ENCODE measurements at places on chromosomes 6 and 20. TPM values are rescaled to one million over a fixed set of nuclear protein-coding genes. Genes with fewer than 3 reads are reported as not detected.

GRCh38 chr6:142773859-142774648 lies 170.9 kb downstream of the HIVEP2 start:
- peaks cover 37% of the 10 kb centered on the region for H3K36me3 ChIP-seq
- H3K4me1 ChIP-seq = no peaks in the 10 kb centered on the region
- no peak overlapping the region for H3K27ac ChIP-seq

Gene HCRTR2
- not detected for total RNA-seq

Gene ACTL10
- 3.4 TPM for total RNA-seq

Gene OR2H1
- total RNA-seq = not detected

Gene TPD52L1
- total RNA-seq = 5.1 TPM

DNA sequence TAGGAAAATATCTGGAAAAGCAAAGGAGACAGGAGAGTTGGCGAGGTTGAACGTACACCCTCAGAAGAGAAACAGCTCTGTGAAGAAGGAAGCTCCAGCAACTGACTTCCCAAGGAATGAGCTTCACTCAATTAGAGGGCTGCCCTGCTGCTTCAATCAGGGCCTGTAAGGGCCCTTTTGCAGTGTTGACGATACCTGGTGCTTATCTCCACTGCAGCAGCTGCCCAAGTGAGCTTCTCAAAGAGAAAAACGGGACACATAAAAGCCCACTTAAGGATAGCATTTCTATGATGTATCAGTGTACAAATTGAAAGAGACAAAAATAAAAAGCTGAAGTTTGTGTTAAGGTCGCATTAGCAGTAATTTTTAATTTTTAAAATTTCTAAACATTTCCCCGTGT lies 16.4 kb downstream of the SEC63 start:
- 0 out of 2 replicates have a peak, but pooled peaks cover 2% of the 10 kb centered on the region for H3K4me1 ChIP-seq
- no peak for DNase-seq
- H3K27me3 ChIP-seq = no peaks in the 10 kb centered on the region
- H3K36me3 ChIP-seq = no peaks in the 10 kb centered on the region
- H3K4me3 ChIP-seq = no peak overlapping the region

DNA sequence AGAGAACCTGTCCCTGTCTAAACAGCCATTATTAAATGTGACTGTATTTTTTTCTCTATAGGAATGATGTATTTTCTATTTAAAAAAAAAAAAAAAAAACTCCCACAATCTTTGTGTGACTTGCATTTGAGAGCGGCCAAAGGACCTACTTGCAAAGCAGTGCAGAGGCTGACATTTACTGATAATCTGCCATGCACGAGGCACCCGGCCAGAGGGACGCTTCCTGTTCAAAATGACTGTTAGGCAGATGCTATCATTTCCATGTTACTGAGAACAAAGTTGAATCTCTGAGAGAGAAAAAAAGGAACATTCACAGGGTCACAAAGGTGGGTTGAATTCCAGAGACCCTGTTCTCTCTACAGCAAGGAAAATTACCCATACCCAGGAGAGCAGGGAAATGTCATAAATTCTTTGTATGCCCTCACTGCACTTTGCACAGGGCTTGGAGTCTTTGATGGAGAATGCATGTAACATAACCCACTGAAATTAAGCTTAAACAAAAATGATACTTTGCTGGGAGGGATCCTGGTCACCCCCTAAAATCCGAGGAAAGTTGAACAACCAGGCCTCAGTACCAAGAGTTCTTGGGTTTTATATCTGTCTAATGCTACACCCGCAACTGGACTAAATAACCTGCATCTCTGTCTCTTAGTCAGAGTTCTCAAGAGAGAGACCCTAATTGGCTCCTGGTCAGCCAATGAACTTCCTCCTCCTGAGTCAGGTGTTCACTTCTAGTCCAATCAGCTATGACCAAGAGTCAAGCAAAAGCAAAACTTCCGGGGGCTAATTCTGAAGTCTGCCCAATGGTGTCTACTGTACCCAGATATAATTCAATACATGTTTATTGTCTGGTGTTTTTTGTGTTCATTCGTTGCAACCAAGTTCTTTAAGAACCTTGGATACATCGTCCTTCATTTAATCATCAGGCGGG lies 61.2 kb downstream of the GCLC start:
- peak; percentile 38 for DNase-seq
- H3K4me1 ChIP-seq = peaks cover 6% of the 10 kb centered on the region
- H3K27ac ChIP-seq = no peak overlapping the region
- no peak overlapping the region for H3K4me3 ChIP-seq
- peaks cover 13% of the 10 kb centered on the region for H3K27me3 ChIP-seq
- no peaks in the 10 kb centered on the region for H3K36me3 ChIP-seq

GRCh38 chr6:138765896-138766655 lies 7.5 kb upstream of the CCDC28A start:
- H3K27ac ChIP-seq = no peak overlapping the region
- no peaks in the 10 kb centered on the region for H3K4me1 ChIP-seq
- H3K4me3 ChIP-seq = no peak overlapping the region
- no peaks in the 10 kb centered on the region for H3K27me3 ChIP-seq
- peak; percentile 60 for DNase-seq

- DNase-seq = peak; percentile 63
- H3K36me3 ChIP-seq = no peaks in the 10 kb centered on the region
- peak overlapping the region; percentile 55 for H3K27ac ChIP-seq
- H3K4me1 ChIP-seq = 0 out of 2 replicates have a peak, but pooled peaks cover 4% of the 10 kb centered on the region
- peak overlapping the region; percentile 26 for H3K4me3 ChIP-seq
Measured at GRCh38 chr6:48036316-48036715, 74.7 kb downstream of the PTCHD4 start.

DNA sequence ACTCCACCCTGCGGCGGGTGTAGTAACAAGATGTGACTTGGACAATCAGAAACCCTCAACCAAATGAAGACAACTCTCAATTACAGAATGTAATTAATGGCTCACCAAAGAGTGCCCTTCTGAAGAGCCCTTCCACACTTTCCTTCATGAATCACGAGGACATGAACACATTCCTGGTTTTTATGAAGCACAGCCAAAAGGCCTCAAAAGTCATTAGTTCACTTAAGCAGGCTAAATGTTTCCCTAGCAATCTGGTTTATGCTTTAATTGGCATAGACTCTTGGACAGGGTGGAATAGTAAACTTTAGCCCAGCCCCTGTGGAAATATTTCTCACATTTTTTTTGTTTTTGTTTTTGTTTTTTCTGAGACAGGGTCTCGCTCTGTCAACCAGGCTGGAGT lies 20.5 kb downstream of the CPNE5 start:
- no peaks in the 10 kb centered on the region for H3K36me3 ChIP-seq
- DNase-seq = no peak
- 0 out of 2 replicates have a peak, but pooled peaks cover 5% of the 10 kb centered on the region for H3K4me1 ChIP-seq
- no peak overlapping the region for H3K27ac ChIP-seq

- H3K4me3 ChIP-seq = no peak overlapping the region
- H3K27ac ChIP-seq = no peak overlapping the region
- DNase-seq = no peak
- peaks cover 24% of the 10 kb centered on the region for H3K4me1 ChIP-seq
- H3K36me3 ChIP-seq = no peaks in the 10 kb centered on the region
Measured at GRCh38 chr6:105884011-105884410, 202.1 kb upstream of the PRDM1 start.

DNA sequence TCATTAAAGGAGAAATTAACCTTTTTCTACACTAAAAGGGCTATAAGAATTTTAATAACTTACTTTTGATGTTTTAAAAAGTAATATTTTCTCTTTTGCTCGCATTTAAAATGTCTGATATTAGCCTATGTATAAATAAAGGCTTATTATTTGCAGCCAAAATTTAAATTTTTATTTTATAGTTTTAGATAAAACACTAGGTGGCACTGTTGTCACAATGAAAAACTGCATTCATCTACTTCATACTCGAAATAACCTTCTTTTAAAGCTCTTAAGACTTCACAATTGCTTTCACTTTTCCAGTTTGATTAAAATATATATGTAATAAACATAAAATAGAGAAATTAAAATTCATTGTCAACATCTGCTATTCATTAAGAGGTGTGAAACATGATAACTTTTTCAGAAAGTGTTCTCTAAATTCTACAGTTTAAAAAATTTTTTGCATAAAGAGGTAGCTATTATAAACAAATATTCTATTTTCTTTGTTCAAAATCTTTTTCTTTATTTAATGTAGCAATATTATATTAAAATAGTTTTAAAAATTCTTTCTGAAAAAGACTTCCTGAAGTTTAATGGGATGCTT lies 78.8 kb upstream of the DEFB112 start:
- no peak overlapping the region for H3K4me3 ChIP-seq
- DNase-seq = peak; percentile 50
- no peaks in the 10 kb centered on the region for H3K27me3 ChIP-seq
- no peaks in the 10 kb centered on the region for H3K36me3 ChIP-seq
- H3K4me1 ChIP-seq = no peaks in the 10 kb centered on the region

Gene RGS17
- 0.25 TPM for total RNA-seq

GRCh38 chr6:112951829-112952228 lies 604.7 kb downstream of the RFPL4B start:
- peaks cover 7% of the 10 kb centered on the region for H3K4me1 ChIP-seq
- no peaks in the 10 kb centered on the region for H3K27me3 ChIP-seq
- H3K27ac ChIP-seq = no peak overlapping the region
- H3K36me3 ChIP-seq = no peaks in the 10 kb centered on the region
- DNase-seq = no peak

Gene SPATS1
- not detected for total RNA-seq

Gene STMND1
- total RNA-seq = not detected

Gene FABP7
- total RNA-seq = not detected

Gene TCF15
- total RNA-seq = not detected
